ENCODE measurements at places on chromosomes 3 and 15.
A peak's percentile ranks its signal among the peaks of the same experiment; 100 is the strongest.

DNA sequence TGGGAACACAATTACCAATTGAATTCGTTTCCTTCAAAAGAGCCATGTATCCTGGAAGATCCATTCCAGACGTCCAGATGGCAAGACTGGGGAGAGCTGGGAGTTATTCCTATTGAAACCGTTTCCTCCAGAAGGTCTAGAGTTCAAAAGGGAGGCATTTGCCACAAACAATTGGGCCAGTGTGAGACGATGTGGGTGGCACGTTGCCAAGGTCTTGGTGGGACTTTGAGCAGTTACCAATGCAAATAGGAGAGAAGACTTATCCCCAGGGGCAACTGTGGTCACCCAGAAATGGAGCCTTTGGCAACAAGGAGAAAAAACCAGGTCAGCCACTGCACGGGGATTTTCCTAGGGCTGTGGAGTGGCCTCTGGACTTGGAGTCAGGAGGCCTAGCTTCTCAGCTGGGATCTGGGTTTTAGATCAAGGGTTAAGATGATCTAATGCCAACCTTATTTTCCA, 29.6 kb upstream of the TLE3 start:
- no peak for DNase-seq

DNA sequence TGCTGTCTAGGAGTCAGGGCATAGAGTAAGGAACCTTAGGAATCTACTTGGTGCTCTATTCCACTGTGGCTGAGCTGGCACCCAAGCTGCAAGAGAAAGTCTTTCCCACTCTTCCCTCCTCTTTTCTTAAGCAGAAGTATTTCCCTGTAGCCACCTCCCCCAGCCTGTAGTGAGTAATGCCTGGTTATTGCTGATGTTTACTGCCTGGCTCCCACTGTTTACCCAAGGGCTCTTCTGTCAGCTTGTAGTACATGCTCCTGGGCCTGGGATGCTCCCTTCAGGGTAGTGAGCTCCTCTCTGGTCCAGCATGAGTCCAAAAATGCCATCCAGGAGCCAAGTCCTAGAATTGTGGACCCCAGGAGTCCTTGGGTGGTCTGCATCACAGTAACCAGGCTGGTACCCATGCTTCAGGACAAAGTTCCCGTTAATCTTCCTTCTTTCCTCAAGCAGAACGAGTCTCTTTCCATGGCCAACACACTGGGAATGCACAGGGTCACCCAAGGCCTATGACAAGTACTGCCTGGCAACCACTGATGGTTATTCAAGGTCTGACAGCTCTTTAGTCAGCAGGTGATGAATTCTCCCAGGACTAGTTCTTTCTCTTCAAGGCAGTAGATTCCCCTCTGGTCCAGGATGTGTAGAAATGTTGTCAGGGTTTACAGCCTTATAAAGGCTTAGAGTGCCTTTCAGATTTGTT, 17.6 kb downstream of the GALK2 start:
- DNase-seq: no peak

- DNase-seq: no peak
These were observed 37.0 kb downstream of the CMTM8 start for GRCh38 chr3:32275506-32275905.

DNA sequence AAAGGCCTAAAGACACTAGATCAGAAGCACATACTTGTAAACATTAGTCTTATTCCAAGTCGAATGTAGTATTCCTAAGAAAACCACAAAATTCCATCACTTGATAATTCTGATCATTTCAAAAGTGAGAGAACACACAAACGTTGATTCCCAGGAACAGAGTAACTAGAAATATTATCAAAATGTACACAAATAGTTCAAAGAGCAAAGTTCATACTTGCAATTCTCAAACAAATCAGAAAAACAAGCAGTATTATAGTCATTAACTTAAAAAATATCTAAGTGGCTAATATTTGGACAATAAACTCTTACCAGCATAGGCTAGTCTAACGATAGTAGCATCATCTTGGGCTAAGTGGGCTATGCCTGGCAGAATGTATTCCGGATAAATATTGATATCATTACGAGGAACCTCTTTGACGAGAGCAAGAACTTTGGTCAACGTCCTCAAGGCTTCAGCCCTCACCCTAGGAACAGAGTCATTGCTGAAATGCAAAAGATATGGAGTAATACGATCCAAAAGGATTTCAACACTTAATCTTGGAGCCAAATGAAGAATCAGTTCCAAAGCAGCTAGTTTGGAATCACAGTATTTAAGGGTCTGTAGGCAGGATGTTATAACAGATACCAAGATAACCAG, 13.3 kb downstream of the PIK3R4 start:
- no peak for DNase-seq

DNA sequence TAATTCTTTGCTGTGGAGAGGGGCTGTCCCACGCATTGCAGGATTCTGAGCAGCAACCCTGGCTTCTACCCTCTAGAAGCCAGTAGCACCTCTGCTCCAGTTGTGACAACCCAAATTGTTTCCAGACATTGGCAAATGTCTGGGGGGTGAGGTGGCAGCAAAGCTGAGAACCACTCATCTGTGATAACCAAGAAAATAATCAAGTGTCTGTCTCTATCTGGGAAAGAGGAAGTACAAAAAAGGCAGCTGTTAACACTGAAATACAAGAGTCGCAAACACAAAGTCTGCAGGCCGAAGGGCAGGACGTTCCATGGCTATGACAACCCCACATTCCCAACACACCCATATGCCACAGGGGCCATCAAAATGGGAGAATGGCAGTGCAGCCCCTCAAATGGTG, 42.2 kb upstream of the GNB5 start:
- no peak for DNase-seq

DNA sequence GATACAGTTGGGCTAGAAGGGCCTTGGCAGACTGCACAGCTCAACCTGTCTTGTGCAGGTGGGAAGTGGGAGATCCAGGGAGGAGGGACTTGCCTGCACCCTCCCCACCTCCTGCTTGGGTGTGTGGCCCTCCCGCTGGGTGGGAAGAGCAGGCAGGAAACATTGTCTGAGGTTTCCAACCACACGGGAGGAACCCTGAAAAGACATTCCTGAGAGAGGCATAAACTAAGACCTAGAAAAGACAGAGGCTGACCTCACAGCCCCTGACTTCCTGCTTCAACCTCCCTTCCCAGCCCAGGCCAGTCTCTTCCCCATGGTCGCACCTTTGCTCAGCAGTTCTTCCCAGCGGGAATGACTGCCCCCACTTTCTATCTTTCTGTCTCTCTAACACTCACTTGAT, 46.3 kb upstream of the INSYN1 start:
- DNase-seq: no peak

- no peak for DNase-seq
These were observed 57.1 kb upstream of the TLE3 start for GRCh38 chr15:70154718-70155347.

GRCh38 chr3:29686889-29687592, 406.2 kb downstream of the RBMS3 start:
- DNase-seq: peak; percentile 84

GRCh38 chr3:188209740-188210139, 55.8 kb downstream of the LPP start:
- no peak for DNase-seq

GRCh38 chr3:130705501-130705900, 41.1 kb downstream of the PIK3R4 start:
- no peak for DNase-seq

DNA sequence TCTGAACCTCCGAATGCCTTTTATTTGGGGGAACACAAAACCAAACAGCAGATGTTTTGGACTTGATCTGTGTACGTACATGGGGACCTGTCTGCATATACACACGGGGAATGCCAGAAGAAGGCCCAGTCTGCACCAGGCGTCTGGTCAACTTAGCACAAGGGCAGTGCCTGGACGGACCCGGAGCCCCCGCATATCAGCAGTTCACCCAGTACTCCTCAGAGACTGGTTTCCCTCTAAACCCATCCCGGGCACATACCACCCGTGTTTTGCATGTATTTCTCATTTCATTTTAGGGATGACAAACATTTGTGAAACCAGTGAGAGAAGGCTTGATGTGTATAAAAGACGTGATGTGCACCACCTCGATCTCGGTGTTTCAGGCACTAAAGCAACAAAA, 49.7 kb downstream of the KLHL25 start:
- no peak for DNase-seq

- DNase-seq: no peak
These were observed 152.9 kb upstream of the TGFBR2 start for GRCh38 chr3:30453360-30454039.

DNA sequence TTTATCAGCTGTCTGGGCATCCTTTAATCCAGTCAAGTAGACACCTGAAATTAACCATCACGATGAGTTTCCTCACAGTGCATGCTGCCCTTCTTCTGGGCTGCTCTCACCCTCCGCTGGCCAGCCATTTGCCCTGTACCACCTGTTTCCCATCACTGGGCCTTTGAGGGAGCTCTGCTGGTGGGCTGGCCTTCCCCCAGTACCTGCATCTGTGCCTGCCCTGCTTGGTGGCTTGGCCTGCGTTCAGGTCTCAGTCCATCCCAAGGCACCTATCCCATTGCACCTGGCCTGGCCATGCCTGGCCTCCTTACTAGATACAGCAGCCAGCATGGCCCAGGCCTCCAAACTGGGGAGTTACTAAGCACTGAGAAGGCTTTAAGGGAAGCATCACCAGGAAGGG, 413.2 kb downstream of the NTRK3 start:
- DNase-seq: no peak

- DNase-seq: no peak
These were observed 34.0 kb upstream of the HRH1 start for GRCh38 chr3:11120091-11120805.

- DNase-seq: no peak
These were observed 16.8 kb downstream of the HDAC11 start for GRCh38 chr3:13496879-13497278.

DNA sequence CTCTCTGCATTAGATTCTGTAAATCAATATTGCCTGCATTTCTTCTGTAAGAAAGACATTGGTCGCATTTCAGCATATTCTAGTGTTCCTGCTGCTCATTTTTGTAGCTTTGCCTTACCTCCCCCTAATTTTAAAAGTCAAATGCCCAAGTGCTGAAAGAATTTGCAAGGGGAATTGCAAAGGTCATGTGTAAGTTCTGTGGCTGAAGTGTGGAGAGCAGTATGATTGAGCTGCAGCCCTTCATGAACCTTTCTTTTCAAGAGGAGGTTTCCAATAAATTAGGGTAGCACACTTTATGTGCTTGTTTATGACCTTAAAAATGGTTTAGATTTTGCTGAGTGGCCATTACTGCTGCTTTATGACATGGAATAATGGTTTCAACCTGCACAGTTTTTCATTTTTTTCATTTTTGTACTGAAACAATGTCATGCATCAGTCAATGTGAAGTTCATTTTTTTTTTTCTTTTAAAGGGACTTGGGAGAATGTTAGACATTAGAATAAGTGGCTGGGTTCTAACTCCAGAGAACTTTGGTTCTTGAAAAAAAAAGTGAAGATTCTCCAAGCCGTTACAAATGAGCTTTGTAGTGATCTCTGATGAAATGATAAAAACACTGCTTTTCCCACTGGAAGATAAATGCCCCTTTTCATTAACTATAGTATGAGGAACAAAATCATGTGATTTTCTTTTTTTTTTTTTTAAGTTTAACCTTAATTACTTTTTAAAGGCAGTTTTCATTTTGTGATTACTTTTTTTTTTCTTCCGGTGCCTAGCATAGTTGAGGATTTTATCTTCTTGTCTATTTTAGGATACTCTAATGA, 99.6 kb downstream of the MITF start:
- no peak for DNase-seq

- DNase-seq: no peak
These were observed 1.9 kb downstream of the C3orf22 start for GRCh38 chr3:126556637-126557414.

- DNase-seq: no peak
These were observed 9.8 kb upstream of the FNDC3B start for GRCh38 chr3:172029425-172030098.

DNA sequence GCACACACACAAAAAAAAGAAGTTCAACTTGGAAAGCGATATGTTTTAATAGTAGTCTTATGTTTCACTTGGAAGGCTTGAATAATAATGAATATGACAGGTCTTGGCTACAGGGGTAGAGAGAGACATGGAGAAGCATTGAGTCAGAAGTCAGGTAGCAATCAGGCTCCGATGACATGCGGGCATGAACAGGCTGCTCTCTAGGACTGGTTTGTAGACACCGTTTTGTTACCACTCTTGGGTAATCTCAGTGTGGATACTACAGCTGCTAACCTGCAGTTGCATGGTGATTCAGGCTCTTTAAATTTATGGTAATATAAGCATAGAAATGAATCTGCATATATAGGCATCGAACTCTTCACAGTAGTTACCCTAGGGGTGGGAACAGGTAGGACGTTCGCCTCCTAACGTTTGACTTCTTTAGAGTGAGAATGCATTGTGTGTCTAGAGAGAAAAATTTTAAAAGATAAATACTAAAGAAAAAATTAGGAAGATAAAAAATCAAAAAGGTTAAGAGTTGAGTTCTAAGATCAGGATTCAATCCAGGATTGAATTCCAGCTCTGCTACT, 241.6 kb upstream of the KBTBD8 start:
- no peak for DNase-seq

- DNase-seq: no peak
These were observed 18.7 kb downstream of the PDE8A start for GRCh38 chr15:85000189-85000864.

DNA sequence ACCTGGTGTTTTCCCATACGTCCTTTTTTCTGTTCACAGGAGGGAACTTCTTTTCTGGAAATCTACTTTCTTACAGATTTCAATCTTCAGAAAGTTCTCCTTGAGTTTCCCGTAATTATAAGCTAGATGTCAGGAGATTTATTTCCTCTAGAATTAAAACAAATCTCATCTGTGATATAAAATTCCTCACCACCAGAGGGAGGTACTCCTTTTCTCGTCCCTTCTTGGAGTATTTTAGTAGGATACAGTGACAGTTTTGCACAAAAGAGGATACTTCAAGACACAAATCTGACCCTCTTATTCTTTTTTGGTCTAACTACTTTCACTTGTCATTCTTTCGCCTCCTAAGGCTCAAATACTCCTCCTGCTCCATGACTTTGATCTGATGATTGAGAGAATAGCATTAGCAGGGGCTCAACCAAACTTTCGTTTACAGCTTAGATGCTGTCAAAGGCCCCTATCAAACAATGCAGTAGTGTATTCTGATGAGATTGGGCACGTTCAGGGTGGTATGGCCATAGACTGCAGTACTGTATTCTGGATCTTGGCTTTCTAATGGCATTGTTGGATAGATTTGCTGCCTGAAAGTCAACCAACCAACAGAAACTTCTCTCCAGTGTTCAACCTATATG, 38.0 kb downstream of the TMEM41A start:
- DNase-seq: no peak

DNA sequence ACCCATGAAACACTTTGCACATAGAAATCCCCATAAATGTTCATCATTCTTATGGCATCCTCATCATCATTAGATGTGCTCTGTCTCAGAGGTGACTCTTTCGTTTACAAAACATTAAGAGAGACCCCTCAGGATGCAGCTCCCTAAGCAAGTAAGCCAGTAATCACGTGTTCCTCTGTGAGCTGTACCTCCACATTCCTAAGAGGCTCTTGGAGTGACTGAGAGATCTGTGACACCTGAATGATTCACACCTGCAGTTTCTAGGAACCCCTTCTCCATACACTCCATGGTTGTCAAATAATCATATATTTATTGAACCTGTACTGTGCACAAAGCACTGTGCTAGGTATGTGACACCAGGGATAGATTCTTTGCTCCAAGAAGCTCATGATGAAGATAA, 602.4 kb downstream of the UNC13C start:
- no peak for DNase-seq

Measured in activated CD4-positive, alpha-beta T cell treated with anti-CD3 and anti-CD28 coated beads, Interleukin-10, Interleukin-2, amounts not matched to agents 100 ng/mL and 50 ng/mL, durations not matched to agents 16 hours and 8 hours (primary cell).